ENCODE measurements at places on chromosomes 11 and 22. TPM values are rescaled to one million over a fixed set of nuclear protein-coding genes. Genes with fewer than 3 reads are reported as not detected.

Gene KCNC1
- not detected for total RNA-seq

Gene OR52N4
- not detected for total RNA-seq

DNA sequence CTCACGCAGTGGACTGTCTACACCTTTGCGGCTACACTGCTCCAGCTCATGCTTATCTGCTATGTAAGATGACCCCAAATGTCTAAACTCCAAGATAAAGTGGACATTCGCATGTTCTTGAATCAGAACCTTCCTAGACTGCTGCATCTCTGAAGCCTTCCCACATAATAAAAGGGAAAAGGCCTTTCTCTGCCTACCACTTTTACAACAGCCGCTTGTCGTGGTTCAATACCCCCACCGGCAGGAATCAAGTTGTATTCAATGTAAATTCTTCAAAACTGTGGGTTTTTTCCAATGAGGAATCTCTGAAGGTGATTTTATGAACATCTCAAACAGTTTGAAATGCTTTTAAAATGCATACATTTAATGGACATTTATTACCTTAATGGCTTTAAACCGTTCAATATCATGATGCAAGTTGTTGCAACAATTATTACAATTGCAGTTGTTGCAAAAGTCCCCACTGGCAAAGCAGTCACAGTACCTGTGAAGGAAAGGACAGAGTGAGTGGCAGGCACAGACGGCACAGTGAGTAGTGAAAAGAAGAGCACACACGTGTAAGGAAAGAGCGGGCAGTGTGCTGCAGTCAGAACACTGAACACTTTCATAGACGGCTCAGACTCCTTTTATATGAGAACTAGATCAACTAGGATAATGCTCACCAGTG is 31.2 kb downstream of the GAL start:
- no peak for DNase-seq

- DNase-seq = no peak
Observed at GRCh38 chr22:23077627-23078461, 7.5 kb downstream of the GNAZ start.

DNA sequence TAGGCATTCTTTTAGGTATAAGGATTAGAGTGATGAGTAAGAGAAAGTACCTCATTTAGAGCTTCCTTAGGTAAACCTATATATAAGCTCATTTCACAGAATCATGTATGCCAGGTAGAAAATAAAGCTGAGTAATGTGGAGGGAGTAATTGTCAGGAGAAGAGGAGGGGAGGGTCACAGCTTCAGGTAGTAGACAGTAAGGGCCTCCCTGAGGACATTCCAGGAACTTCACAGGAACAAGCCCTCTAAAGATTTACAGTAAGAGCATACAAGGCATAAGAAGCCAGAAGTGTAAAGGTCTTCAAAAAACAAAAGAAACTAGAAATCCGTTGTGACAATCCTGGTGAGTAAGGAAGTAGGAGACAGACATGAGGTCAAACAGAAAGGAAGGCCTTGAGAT is 57.6 kb downstream of the USP47 start:
- DNase-seq = peak; percentile 41

DNA sequence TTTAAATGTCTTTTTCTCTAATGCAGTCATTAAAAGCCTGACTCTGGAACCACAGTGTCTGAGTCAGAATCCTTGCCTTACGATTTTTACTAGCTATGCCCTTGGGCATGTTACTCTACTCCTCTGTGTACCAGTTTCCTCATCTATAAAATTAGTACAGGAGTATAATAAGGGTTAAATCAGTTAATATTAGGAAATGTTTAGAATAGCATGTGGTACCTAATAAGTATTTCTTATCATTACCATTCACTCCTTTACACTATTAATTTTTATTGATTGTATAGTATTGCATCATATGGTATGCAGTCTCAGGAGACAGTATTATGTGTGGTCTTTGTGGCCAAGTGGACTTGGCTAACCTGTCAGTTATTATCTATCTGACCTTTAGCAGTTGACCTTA is 68.2 kb downstream of the METTL15 start:
- DNase-seq = peak; percentile 71

All from PC-3 (cell line).